ENCODE measurements at places on chromosomes 7 and 10.

- no peak for DNase-seq
Measured at GRCh38 chr10:48199580-48200377, 74.7 kb downstream of the FRMPD2 start.

DNA sequence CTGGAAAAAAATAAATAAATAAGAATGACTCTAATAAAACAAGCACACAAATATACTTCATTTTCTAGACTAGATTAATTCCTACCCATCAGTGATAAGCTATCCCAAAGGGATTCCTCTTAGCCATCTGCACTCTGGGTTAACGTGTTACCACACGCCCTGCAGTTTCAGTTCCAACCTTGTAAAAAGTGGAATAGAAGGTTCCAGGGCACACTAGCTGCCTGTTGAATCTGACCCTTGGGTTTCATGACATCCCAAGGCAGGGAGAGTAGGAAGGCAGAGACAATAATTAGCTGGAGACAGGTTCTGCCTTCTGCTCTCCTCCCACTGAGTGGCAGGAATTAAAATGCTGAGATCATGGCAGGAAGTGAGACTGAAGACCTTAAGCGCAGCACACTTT is 33.5 kb downstream of the SLC37A3 start:
- DNase-seq: no peak

GRCh38 chr7:44639671-44640321 is 33.4 kb downstream of the OGDH start:
- peak; percentile 35 for DNase-seq

GRCh38 chr7:65251851-65252620 is 121.6 kb upstream of the ZNF92 start:
- DNase-seq: peak; percentile 87

DNA sequence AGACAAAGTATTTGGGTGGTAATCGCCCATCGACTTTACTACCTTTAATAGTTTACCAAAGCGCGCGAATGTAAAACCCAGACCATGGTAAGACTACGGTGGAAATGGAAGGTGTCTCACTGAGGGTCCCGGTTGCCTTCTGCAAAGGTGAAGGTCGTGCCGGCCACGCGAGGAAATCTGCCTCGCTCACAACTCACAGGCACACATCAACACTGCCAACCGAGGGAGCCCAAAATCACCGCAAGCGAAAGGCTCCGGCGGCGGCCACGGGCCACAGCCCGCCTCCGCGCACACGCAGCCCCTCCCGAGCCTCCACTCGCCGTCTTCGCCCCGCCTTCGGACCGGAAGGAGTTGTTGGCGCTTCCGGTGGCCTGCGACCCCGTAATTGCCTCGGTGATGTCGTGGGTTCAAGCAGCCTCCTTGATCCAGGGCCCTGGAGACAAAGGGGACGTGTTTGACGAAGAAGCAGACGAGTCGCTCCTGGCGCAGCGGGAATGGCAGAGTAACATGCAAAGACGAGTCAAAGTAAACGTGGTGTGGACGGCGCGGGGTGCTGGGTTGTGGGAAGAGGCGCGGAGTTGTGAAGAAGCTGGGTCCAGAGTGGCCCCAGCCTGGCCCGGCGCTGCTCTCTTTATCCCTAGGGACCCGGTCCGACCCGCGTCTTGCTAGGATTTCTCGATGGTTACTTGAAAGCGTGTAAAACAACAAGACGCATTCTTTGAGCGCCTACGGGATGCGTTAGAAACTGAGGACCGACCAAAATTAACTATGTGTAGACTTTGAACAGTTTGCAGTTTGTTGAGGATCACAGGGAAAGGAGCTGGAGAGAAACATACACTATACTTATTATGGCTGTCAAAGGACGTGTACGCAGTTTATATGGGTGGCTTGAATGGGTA is at the start of gene YAE1:
TSS of gene YAE1 (plus strand) at position 382 of the 899 bp plus-strand sequence. CDS start at position 397, 15 bp downstream.
- DNase-seq: peak; percentile 81

DNA sequence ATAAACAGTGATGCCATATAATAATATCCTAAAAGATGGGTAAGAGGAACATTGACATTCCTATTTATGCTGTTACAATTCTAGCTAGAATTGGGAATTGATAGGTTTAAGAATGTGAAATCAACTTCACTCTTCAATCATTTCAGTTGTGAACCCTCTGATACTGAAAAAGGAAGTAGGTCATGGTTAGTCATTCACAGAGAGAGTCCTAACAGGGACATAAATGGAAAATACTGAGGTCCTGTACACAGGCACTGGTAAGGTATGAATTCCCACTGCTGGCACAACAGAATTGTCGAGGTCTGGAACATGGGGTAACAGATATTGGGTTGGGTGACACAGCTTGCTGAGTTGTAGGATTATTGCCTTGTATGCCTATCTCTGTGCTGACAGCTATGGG is 289.4 kb upstream of the LRRN3 start:
- DNase-seq: no peak

DNA sequence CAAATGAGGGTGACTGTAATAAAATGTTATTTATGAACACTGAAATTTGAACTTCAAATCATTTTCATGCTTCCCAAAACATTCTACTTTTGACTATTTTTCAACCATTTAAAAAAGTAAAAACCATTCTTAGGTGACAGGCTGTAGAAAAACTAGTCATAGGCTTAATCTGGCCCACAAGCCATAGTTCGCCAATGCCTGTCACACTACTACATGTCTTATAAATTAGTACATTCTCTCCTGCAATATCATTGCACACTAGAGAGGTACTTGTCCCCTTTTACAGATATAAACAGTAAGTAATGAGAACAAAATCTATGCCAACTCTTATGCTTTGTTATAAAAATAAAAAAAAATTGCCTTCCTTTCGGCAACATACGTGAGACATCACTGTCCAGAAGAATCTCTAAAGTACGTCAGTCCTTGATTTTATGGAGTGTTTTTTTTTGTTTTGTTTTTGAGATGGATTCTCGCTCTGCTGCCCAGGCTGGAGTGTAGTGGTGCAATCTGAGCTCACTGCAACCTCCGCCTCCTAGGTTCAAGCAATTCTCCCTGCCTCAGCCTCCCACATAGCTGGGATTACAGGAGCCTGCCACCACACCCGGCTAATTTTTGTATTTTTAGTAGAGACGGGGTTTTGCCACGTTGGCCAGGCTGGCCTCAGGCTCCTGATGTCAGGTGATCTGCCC is 23.2 kb downstream of the UPF2 start:
- no peak for DNase-seq

- DNase-seq: peak; percentile 28
Measured at GRCh38 chr7:95577137-95577536, 19.2 kb downstream of the PDK4 start.

DNA sequence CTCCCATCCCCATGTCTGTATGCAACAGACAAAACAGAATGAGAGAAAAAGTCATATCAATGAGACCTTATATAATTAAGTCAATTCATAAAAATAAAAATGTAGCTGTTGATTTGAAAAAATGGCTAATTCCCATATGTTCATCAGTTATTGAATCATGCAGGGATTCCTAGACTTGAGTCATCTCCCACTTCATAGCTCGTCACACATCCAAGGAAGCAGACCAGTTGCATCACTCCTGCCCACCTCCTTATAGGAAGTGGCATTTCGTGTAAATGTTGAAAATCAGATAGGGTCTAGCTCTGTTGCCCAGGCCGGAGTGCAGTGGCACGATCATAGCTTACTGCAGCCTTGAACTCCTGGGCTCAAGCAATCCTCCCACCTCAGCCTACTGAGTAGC is 56.1 kb upstream of the SH2B2 start:
- no peak for DNase-seq

DNA sequence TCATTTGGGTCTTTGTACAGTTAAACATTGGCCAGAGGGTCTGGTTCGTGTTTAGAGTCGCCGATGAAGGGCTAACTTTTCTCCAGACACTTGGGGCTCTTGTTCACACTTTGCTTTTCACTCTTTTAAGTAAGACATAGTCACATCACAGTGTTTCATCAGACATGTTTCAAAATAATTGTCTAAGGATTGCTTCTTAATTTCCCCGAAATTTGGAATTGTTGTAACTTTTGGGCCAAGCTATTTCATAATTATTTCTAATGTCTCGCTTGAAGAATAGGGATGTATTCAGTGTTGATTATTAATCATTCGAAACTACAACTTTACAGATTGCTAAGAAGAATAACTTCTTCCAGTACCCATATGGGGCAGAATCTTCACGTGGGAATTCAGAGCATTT is 92.8 kb downstream of the TCF7L2 start:
- DNase-seq: no peak

- no peak for DNase-seq
Measured at GRCh38 chr7:40165216-40165615, 30.4 kb downstream of the SUGCT start.

DNA sequence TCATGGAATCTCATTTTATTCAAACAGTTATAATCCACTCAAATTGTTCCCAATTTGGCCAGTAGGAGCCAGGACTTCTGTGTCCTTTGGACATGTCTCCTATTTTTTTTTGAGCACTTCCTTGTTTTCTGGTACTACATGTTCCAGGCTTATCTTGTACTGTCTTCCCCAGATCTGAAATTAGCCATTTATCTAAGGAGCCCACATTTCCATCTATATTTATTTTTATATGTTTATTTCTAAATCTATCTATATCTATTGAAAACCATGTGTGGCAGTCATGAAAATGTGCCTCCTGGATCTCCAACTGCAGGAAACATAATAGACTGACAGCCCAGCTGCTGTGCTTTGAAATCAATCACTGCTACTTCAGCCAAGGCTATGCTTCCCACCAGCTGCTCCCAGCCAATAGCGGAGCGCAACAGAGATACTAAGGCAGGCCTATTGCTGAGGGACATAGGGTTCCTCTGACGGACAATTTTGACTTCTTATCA is 147.1 kb downstream of the LRRC4 start:
- no peak for DNase-seq

- no peak for DNase-seq
Measured at GRCh38 chr10:114442091-114442630, 37.9 kb upstream of the AFAP1L2 start.

DNA sequence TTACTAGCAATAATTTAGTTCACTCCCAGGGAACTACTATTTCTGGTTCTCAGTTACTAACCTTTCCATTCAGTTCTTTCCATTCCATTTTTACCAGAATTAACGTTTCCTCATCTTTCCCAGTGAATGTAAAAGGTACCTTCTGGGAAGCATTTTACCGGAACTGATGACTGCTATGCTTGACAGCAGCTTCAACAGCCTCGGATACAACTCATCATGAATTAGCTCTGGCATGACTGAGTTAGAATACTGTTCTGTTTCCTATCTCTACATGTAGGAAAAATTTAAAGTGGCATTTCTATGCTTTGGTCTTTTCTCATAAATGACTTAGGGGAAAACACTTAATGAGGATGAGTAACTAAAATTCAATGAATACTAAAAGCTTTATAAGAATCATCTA is 18.6 kb downstream of the TAS2R41 start:
- no peak for DNase-seq

GRCh38 chr7:98727146-98727709 is 110.1 kb downstream of the NPTX2 start:
- DNase-seq: peak; percentile 47

DNA sequence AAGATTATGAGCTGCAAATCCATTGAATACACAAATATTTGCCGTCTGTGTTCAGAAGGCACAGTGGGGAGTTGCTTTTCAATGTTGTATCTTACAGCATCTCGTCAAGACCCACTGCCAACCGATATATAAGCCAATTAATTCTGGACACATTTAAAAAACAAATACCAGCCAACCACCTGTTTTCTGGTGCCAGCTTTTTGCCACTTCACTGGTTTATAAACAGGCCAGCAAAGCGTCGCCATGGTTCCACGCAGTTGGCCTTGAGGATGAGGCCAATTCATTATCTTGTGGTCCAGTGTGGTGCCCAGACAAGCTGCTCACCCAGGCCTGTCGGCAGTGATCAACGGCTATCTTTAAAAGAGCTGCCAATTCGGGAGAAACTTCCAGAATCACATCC is 321.0 kb downstream of the TCERG1L start:
- DNase-seq: no peak

DNA sequence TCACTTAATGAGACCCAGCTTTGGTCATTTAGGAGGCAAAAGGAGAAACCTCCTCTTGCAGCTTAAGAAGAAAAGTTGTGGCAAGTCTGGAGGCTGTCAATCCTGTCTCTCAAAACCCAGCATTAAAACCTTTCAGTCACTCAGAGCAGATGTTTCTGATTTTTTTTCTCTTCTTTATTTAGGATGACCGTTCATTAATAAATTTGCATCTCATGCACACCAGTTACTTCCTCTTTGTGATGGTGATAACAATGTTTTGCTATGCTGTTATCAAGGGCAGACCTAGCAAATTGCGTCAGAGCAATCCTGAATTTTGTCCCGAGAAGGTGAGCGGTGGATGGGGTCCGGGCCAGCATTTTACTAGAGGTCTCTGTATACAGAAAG is 32.0 kb downstream of the TMEM248 start:
- DNase-seq: no peak

GRCh38 chr7:123323689-123324088 is 123.9 kb upstream of the SLC13A1 start:
- DNase-seq: no peak

- DNase-seq: no peak
Measured at GRCh38 chr7:45125193-45125904, 13.9 kb upstream of the TBRG4 start.

DNA sequence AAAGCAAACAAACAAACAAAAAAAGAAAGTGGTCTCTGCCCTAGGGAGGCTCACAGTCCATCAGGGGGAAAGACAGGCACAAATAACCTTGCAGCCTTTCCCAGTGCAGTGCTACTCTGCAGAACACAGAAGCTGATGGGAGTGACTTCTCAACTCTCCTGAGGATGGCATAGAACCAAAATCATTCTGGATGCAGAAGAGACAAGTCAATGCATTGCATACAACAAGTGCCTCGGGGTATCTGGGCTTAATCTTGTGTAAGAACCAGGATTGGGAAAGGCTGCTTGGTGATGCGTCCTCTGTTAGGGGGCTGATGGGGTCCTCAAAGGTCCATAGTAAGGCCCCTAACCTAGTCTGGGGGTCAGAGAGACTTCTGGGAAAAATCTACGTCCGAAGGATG is 68.9 kb downstream of the NEURL1 start:
- no peak for DNase-seq

Data from WTC11 (cell line).